ENCODE measurements at places on chromosomes 16 and 17. TPM values are rescaled to one million over a fixed set of nuclear protein-coding genes. Genes with fewer than 3 reads are reported as not detected.

Gene CENPV
- 178 TPM for total RNA-seq

Gene C17orf50
- not detected for total RNA-seq

DNA sequence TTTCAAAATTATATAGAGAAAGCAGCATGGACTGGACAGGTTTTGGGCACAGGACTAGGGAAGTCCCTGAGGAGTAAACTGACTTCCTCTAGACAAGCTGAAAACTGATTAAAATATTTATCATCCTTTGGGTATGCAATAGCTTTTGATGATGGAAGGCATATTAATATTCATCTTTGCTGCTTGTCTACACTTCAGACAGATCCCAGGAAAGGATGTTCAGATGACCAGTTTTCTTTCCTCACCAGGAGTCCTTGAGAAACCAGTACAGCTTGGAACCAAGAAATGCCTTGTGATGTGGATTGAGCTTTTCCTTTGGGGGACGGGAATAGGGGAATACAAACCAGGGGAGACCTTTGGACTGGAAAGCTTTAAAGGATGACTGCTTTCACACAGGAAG lies 195.5 kb downstream of the FTO start:
- DNase-seq, result no peak
- no peaks in the 10 kb centered on the region for H3K36me3 ChIP-seq
- H3K4me3 ChIP-seq, result no peak overlapping the region
- H3K4me1 ChIP-seq, result peaks cover 5% of the 10 kb centered on the region
- H3K27me3 ChIP-seq, result no peaks in the 10 kb centered on the region

Gene KCNH6
- total RNA-seq, result 4.1 TPM

GRCh38 chr16:27222249-27223225 lies 19.2 kb downstream of the KDM8 start:
- H3K27ac ChIP-seq, result peak overlapping the region; percentile 79
- peaks cover 18% of the 10 kb centered on the region for H3K4me1 ChIP-seq
- no peak overlapping the region for H3K4me3 ChIP-seq

- H3K27ac ChIP-seq, result no peak overlapping the region
- DNase-seq, result peak; percentile 67
- peaks cover 3% of the 10 kb centered on the region for H3K4me1 ChIP-seq
- H3K27me3 ChIP-seq, result peaks cover 5% of the 10 kb centered on the region
These were observed 360.4 kb downstream of the SEC14L1 start for GRCh38 chr17:77501101-77501566.

- peaks cover 5% of the 10 kb centered on the region for H3K36me3 ChIP-seq
- H3K27ac ChIP-seq, result no peak overlapping the region
- no peak overlapping the region for H3K4me3 ChIP-seq
- DNase-seq, result no peak
- peaks cover 8% of the 10 kb centered on the region for H3K4me1 ChIP-seq
- peaks cover 5% of the 10 kb centered on the region for H3K27me3 ChIP-seq
These were observed 91.3 kb upstream of the PLEKHM1 start for GRCh38 chr17:45581860-45582259.

- H3K4me1 ChIP-seq, result no peaks in the 10 kb centered on the region
- H3K27me3 ChIP-seq, result peaks cover 4% of the 10 kb centered on the region
- H3K4me3 ChIP-seq, result no peak overlapping the region
- H3K36me3 ChIP-seq, result peaks cover 7% of the 10 kb centered on the region
These were observed 5.8 kb downstream of the PRSS22 start for GRCh38 chr16:2852003-2852730.
